Stimulated activated CD4-positive, alpha-beta T cell treated with anti-CD3 and anti-CD28 coated beads, TNF-alpha, amount 100 ng/mL, for 1 hour (primary cell): ENCODE measurements at places on chromosomes 1 and 21.

DNA sequence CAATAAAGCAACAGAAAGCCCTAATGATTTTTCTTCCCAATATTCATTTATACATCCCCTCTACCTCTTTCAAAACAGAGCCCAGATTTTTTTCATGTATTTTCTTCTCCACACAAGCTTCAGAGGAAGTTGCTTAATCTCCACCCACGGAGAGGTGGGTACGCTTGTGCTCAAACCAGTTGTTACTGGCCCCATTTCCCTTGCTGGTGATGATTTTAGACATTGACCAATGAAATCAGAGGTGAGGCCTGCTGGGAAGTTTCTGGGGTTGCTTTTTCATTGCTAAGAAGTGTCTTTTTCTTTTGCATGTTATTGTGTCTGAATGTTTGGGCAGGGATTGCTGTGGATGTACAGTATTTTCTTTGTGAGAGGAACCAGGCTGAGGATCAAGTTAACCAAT lies 448.1 kb upstream of the B3GALT2 start:
- DNase-seq: no peak

- no peak for DNase-seq
Observed at GRCh38 chr1:211915924-211916323, 85.4 kb upstream of the LPGAT1 start.

GRCh38 chr1:231170875-231171274 lies 9.0 kb downstream of the TRIM67 start:
- no peak for DNase-seq

GRCh38 chr1:39671433-39671792 lies 494 bp downstream of the NT5C1A start:
- DNase-seq: no peak

DNA sequence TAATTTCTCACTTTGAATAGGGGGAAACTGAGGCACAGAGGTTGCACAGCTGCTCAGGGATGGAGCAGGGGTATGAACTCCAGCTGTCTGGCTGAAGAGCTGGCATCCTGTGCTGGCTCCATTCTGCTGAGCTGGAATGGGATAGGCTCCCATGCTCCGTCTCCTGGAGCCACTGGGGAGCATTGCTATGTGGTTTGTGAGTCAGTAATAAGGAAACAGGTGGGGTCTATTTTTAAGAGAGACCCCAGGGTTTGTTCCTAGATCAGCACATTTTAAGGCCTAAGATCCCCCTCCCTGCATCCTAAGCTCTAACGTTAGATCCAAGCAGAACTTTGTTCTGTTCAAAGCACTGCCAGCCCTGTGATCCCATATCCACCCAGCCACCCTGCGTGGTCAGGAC lies 72.2 kb downstream of the LACTBL1 start:
- DNase-seq: no peak

GRCh38 chr1:117596023-117596720 lies 9.7 kb upstream of the TENT5C start:
- DNase-seq: no peak

- DNase-seq: no peak
Observed at GRCh38 chr1:108504447-108504846, 54.3 kb downstream of the NBPF6 start.

- DNase-seq: no peak
Observed at GRCh38 chr1:47924270-47925048, 72.7 kb downstream of the TRABD2B start.

DNA sequence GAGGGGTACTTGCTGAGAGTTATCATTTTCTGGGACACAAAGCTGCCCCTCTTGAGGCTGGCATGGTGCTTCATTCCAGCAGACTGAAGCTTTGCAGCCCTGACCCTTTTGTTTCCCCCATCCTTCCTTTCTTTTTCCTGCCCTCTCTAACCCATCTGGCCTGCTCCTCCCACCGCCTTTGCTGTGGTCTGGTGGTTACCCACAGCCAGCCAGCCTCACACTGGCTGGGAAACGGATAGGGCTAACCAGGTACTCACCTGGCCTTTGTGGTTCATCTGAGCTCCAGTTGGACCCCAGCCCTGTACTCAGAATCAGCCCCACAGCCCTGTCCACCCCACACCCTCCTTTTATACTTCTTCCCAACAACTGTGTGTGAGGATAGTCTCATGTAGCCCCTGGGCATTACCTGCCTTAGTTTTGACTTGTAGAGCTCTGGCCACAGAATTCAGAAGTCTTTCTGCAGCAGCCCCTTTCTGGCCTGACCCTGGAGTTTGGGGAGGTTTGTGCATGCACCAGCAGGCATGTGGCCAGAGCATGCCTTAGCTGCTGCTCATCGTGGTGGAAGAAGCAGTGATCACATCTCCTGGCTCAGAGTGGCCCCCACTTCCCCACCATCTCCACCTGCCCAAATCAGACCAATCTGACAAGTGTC lies 138.0 kb downstream of the TRABD2B start:
- DNase-seq: no peak

- no peak for DNase-seq
Observed at GRCh38 chr1:208864366-208864965, 620.3 kb upstream of the PLXNA2 start.

- DNase-seq: no peak
Observed at GRCh38 chr1:199982606-199983005, 44.9 kb upstream of the NR5A2 start.

- no peak for DNase-seq
Observed at GRCh38 chr1:147334292-147334691, 91.8 kb downstream of the CHD1L start.

DNA sequence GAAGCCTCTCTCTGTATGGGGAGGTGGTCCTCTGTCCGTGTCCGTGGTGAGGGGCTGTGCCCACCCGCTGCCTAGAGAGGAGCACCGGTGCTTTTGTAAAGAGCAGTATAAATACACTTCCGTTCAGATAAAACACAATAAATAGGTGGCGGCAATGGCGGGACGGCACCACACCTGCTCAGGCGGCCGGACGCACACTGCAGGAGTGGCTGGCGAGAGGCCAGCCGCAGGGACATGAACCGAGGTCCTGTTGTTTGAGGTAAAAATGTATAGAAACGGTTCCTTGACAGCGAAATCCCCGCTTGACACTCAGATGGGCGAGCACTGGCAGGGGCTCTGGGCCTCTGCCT lies 40.8 kb downstream of the KRTAP10-1 start:
- no peak for DNase-seq
